ENCODE measurements at places on chromosomes 2 and 18. TPM values are rescaled to one million over a fixed set of nuclear protein-coding genes. Genes with fewer than 3 reads are reported as not detected.

Gene PPP1CB
- 161 TPM for polyA plus RNA-seq

GRCh38 chr2:8158711-8159110 lies 523.1 kb upstream of the ID2 start:
- no peak for DNase-seq

- no peak for DNase-seq
These were observed 17.0 kb downstream of the SFT2D3 start for GRCh38 chr2:127718271-127718670.

Gene MERTK
- polyA plus RNA-seq, result 0.34 TPM

Gene VWA3B
- polyA plus RNA-seq, result not detected

Measured in fibroblast of lung (primary cell).